ENCODE measurements at places on chromosomes 12 and 14. TPM values are rescaled to one million over a fixed set of nuclear protein-coding genes. Genes with fewer than 3 reads are reported as not detected.
A peak's percentile ranks its signal among the peaks of the same experiment; 100 is the strongest.

- no peaks in the 10 kb centered on the region for H3K36me3 ChIP-seq
- DNase-seq = no peak
- no peaks in the 10 kb centered on the region for H3K27me3 ChIP-seq
- H3K4me1 ChIP-seq = no peaks in the 10 kb centered on the region
- no peak overlapping the region for H3K27ac ChIP-seq
Observed at GRCh38 chr14:86035882-86036281, 505.9 kb downstream of the FLRT2 start.

Gene MBIP
- 9.3 TPM for total RNA-seq

DNA sequence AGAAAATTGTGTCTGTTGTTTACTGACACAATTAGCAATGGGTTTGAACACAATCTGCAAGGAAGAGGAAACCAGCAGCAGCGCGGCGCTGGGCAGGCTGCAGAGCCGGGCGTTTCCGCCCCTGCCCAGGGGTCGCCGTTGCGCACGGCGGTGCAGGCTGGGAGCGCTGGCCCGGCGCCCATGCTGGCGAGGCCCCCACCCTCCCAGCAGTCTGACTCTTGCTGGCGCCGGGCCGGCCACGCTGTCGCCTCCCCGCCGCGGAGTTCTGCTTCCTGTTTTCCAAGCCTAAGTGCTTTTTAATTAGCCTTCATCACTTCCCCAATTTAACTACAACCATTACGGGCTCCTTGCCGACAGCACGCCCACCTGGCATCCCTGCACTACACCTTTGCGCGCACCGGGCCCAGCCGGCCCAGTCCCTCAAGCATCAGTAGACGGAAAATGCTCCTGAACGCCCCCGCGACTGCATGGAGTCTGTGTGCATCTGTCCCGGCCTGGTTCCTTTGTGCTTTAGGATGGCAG is 212.1 kb downstream of the GXYLT1 start:
- no peaks in the 10 kb centered on the region for H3K36me3 ChIP-seq
- H3K27me3 ChIP-seq = no peaks in the 10 kb centered on the region
- H3K27ac ChIP-seq = no peak overlapping the region

- H3K27me3 ChIP-seq = peaks cover 10% of the 10 kb centered on the region
- no peaks in the 10 kb centered on the region for H3K36me3 ChIP-seq
- H3K4me3 ChIP-seq = no peak overlapping the region
- no peak overlapping the region for H3K27ac ChIP-seq
Observed at GRCh38 chr14:74867673-74868072, 8.3 kb downstream of the PROX2 start.

GRCh38 chr12:63133981-63134380 is 17.0 kb downstream of the AVPR1A start:
- DNase-seq = no peak
- H3K4me3 ChIP-seq = no peak overlapping the region
- H3K27me3 ChIP-seq = no peaks in the 10 kb centered on the region

GRCh38 chr12:99442758-99443157 is 204.8 kb upstream of the GARIN6 start:
- H3K4me3 ChIP-seq = no peak overlapping the region
- H3K27ac ChIP-seq = no peak overlapping the region
- H3K4me1 ChIP-seq = no peaks in the 10 kb centered on the region

Gene GSKIP
- total RNA-seq = 34.7 TPM

DNA sequence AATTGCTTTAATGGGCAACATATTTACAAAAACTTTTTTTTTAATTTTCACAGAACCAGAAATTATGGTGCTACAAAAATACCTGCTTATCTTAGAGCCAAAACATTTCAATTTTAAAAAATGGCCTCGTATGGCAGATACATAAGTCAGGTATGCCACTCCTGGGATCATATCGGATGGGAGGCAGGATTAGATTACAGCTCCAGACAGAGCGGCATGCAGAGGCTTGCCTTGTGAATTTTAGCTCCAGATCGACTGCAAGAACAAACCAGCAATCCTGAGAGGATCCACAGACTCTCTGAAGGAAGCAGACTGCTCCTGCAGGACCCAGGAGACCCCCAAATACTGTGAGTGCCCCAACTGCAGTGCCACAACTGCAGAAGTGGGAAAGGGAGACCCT is 169.3 kb upstream of the AMIGO2 start:
- DNase-seq = no peak
- H3K27ac ChIP-seq = no peak overlapping the region
- no peaks in the 10 kb centered on the region for H3K27me3 ChIP-seq
- no peak overlapping the region for H3K4me3 ChIP-seq
- H3K4me1 ChIP-seq = no peaks in the 10 kb centered on the region

Gene GUCY2C
- total RNA-seq = not detected

Gene SLC5A8
- not detected for total RNA-seq

Gene C14orf180
- total RNA-seq = not detected

DNA sequence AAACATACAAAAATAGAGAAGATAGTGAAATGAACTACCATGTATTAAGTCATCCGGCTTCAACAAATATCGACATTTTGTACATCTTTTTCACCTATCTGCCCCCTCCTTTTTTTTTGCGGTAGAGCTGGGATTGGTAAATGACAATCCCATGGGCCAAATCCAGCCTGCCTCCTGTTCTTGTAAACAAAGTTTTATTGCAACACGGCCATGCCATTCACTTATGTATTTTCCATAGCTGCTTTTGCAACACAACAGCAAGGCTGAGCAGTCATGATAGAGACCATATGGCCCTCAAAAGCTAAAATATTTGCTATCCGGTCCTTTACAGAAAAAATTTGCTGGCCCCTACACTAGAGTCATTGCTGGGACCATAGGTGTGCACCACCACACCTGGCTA is 58.1 kb upstream of the PLEKHG3 start:
- H3K36me3 ChIP-seq = no peaks in the 10 kb centered on the region
- no peak overlapping the region for H3K4me3 ChIP-seq
- peaks cover 15% of the 10 kb centered on the region for H3K4me1 ChIP-seq
- H3K27ac ChIP-seq = peak overlapping the region; percentile 96

Gene GPD1
- 0.18 TPM for total RNA-seq

DNA sequence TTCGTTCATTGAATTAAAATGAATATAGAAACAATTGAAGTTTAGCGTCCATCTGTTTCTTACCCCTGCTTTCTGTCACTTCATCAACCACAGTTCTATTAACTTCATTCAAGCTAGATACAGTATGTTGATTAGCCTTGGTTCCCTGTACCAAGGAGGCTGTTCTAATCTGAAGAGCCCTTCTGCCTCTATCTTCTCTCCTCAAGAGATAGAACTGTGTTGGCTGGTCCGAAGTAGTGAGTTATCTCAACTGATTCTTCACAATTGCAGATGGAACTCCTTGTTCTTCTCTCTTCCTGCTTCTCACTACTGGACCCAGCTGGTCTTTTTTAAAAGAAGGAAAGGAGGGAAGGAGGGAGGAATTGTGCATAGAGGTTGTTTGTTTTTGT is 82.1 kb upstream of the TRAF3 start:
- no peaks in the 10 kb centered on the region for H3K36me3 ChIP-seq

Gene TMEM119
- total RNA-seq = 8.1 TPM

Gene SIX1
- total RNA-seq = 8.6 TPM

- H3K36me3 ChIP-seq = no peaks in the 10 kb centered on the region
- H3K4me3 ChIP-seq = no peak overlapping the region
- H3K27ac ChIP-seq = no peak overlapping the region
- DNase-seq = no peak
Observed at GRCh38 chr12:46908936-46909635, 83.3 kb upstream of the SLC38A4 start.

Measured in IMR-90 (cell line).